ENCODE measurements at places on chromosomes 2 and 18.

DNA sequence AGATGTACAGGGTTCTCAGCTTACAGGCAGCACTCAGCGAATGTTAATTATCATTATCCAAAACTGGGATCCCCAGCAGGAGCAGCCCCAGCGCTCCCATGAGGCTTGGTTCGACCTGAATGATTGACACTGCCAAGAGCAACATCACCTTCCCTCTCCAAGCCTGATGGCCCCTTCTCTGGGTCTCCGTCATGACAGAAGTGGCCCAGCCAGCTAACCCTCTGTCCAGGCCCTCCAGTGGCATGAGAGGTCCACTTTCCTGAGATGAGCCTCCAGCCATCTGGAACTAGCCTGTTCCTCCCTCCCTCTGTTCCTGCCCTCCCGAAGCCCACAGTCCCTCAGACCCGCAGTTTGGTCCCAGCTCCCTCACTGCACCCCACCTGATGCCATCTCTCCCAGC lies 97.0 kb upstream of the RAB6C start:
- no peak overlapping the region for H3K4me3 ChIP-seq
- peaks cover 2% of the 10 kb centered on the region for H3K27me3 ChIP-seq
- H3K27ac ChIP-seq = no peak overlapping the region
- no peaks in the 10 kb centered on the region for H3K4me1 ChIP-seq

DNA sequence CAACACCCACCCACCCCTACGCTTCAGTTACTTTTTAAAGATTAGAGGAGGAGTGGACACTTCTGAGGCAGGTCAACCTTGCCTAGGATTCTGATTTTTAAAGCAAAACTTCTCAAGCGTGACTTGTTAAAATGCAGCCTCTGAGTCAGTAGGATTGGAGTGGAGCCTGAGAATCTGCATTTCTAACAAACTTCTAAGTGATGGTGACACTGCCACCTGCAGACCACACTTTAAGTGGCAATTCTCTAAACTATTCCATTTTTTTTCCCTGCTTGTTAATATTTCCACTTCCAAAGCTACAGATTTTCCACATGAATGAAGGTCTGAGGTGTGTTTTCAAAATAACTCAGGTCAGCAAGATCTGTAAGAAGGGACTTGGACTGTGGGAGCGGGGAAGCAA lies 171.1 kb upstream of the CCDC150 start:
- no peak overlapping the region for H3K27ac ChIP-seq
- H3K27me3 ChIP-seq = peaks cover 9% of the 10 kb centered on the region
- DNase-seq = no peak
- no peak overlapping the region for H3K4me3 ChIP-seq
- H3K36me3 ChIP-seq = no peaks in the 10 kb centered on the region
- H3K4me1 ChIP-seq = no peaks in the 10 kb centered on the region

- H3K27ac ChIP-seq = no peak overlapping the region
- no peaks in the 10 kb centered on the region for H3K27me3 ChIP-seq
- no peak for DNase-seq
- H3K4me1 ChIP-seq = no peaks in the 10 kb centered on the region
- H3K36me3 ChIP-seq = no peaks in the 10 kb centered on the region
These were observed 1028.4 kb upstream of the PIK3C3 start for GRCh38 chr18:40926679-40927078.

- H3K27me3 ChIP-seq = no peaks in the 10 kb centered on the region
- no peaks in the 10 kb centered on the region for H3K36me3 ChIP-seq
- DNase-seq = no peak
- H3K27ac ChIP-seq = no peak overlapping the region
- H3K4me3 ChIP-seq = no peak overlapping the region
These were observed 402.5 kb downstream of the STK39 start for GRCh38 chr2:167844714-167845530.

- H3K36me3 ChIP-seq = no peaks in the 10 kb centered on the region
- peak; percentile 25 for DNase-seq
- peaks cover 7% of the 10 kb centered on the region for H3K27me3 ChIP-seq
These were observed 34.9 kb upstream of the ATP8B1 start for GRCh38 chr18:57837917-57838548.

DNA sequence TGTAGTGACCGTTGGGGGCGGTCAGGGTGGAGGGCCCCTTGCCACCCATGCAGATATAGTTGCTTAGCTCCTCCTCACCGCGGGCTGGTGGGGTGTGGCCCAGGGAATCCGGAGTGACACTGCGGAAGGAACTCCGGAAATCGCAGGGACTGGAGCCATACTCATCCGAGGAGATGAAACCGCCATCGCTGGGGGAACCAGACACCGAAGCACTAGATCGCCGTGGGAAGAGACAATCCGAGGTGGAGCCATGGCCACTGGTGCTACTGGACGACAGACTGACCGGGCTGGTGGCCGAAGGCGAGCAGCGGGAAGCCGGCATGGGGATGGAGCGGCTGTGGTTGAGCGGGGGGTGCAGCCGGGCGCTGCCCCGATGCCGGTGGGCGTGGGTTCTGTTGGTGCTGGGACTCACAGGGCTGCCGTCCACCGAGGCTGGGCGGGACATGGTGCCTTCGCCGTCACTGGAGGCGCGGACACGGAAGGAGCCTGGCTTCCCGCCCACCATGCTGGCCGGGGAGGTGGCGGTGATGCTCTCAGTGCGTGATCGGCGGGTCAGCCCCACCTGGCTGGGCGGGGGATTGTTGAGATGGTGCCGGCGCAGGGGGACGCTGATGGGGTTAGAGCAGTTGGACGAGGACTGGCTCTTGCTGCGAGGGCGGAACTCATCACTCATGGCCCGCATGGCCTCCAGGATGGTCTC lies 2.2 kb downstream of the IRS1 start:
- peak overlapping the region; percentile 85 for H3K4me3 ChIP-seq
- H3K4me1 ChIP-seq = peaks cover 70% of the 10 kb centered on the region
- peaks cover 3% of the 10 kb centered on the region for H3K27me3 ChIP-seq
- peaks cover 18% of the 10 kb centered on the region for H3K36me3 ChIP-seq
- peak; percentile 21 for DNase-seq
- H3K27ac ChIP-seq = no peak overlapping the region

DNA sequence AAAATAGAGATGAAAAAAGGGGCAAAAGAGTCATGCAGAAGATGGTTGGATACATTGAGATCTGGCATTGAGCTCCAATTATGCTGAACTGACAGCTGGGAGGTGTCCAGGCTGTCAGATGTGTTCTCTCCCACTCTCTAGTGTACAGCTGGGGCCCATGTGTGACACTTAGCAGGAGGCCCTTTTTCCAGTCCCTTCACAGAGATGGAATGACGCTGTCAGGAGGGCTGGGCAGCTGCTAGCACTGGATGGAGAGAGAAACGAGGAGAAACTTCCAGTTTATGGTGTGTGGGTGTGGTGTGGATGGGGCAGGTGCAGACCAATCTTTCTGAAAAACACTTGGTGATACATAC lies 437.7 kb upstream of the HS6ST1 start:
- H3K36me3 ChIP-seq = no peaks in the 10 kb centered on the region
- H3K27ac ChIP-seq = no peak overlapping the region
- H3K4me1 ChIP-seq = peaks cover 15% of the 10 kb centered on the region
- DNase-seq = no peak
- H3K4me3 ChIP-seq = no peak overlapping the region
- peaks cover 10% of the 10 kb centered on the region for H3K27me3 ChIP-seq

DNA sequence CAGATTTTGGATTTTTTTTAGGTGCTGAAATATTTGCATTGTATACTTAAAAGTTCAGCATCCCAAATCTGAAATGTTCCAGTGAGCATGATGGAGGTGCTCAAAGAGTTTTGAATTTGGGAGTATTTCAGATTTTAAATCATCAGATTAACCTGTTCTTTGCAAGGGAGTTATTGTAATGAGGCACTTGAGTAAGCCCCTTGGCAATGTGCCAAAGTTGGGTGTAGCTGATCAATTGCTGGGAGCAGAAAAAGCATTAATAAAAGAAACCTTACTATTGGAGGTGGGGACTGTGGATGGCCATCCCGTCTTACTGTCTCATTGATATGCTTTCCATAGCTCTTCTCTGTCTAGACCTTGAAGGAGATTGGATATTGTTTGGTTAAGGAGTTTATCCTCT lies 28.3 kb downstream of the MALT1 start:
- DNase-seq = no peak
- peaks cover 28% of the 10 kb centered on the region for H3K4me1 ChIP-seq
- no peaks in the 10 kb centered on the region for H3K27me3 ChIP-seq
- H3K4me3 ChIP-seq = no peak overlapping the region
- H3K27ac ChIP-seq = no peak overlapping the region

- H3K27me3 ChIP-seq = no peaks in the 10 kb centered on the region
- no peak overlapping the region for H3K4me3 ChIP-seq
- no peak overlapping the region for H3K27ac ChIP-seq
- H3K36me3 ChIP-seq = no peaks in the 10 kb centered on the region
- DNase-seq = no peak
These were observed 379.0 kb upstream of the RND3 start for GRCh38 chr2:150866431-150866830.

- no peak for DNase-seq
- no peak overlapping the region for H3K4me3 ChIP-seq
- H3K36me3 ChIP-seq = peaks cover 5% of the 10 kb centered on the region
- no peaks in the 10 kb centered on the region for H3K27me3 ChIP-seq
- no peak overlapping the region for H3K27ac ChIP-seq
These were observed 66.8 kb downstream of the EPB41L5 start for GRCh38 chr2:120079647-120080046.

DNA sequence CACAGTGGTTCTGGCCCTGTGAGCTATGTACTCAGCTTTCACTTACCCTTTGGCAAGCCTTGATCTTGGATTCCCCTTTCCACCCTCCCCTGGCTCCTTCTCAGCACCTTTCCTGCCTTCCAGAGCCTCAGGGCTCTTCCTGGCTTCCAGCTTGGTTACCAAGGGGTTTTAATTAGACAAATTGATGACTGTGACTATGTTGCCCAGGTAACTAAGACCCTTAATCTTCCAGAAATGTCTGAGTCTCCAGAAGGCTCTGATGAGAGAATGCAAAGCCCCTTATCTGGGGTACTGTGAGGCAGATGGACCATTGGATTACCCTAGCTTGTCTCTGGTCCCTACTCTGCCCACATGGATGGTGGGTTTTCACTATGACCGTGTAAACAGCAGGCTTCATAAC lies 174.2 kb downstream of the LOXHD1 start:
- no peaks in the 10 kb centered on the region for H3K4me1 ChIP-seq
- peaks cover 4% of the 10 kb centered on the region for H3K27me3 ChIP-seq
- no peak for DNase-seq
- H3K36me3 ChIP-seq = no peaks in the 10 kb centered on the region

GRCh38 chr2:26235089-26235488 lies 9.3 kb downstream of the HADHA start:
- peaks cover 36% of the 10 kb centered on the region for H3K36me3 ChIP-seq
- H3K27me3 ChIP-seq = no peaks in the 10 kb centered on the region
- no peak overlapping the region for H3K27ac ChIP-seq
- H3K4me1 ChIP-seq = peaks cover under 1% of the 10 kb centered on the region
- no peak for DNase-seq
- no peak overlapping the region for H3K4me3 ChIP-seq

DNA sequence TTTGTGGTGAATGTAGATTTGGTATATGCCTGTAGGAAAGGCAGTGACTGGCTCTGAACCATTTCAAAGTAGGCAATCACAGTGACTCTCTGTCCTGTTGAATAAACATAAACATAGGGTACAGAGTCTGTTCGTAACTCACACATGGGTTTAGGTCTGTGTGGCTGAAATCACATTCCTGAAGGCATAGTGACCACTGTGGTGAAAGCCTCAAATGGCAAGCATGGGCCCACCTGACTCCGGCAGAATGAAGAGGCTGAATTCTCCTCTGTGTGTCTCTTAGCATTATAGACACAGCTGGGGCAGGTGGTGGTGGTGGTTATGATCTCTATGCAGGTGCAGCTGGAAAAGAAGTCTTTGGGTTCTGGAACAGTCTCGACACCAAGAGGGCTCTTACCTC lies 61.2 kb downstream of the ITGA6 start:
- H3K27me3 ChIP-seq = no peaks in the 10 kb centered on the region
- no peak overlapping the region for H3K4me3 ChIP-seq
- H3K36me3 ChIP-seq = peaks cover 83% of the 10 kb centered on the region

DNA sequence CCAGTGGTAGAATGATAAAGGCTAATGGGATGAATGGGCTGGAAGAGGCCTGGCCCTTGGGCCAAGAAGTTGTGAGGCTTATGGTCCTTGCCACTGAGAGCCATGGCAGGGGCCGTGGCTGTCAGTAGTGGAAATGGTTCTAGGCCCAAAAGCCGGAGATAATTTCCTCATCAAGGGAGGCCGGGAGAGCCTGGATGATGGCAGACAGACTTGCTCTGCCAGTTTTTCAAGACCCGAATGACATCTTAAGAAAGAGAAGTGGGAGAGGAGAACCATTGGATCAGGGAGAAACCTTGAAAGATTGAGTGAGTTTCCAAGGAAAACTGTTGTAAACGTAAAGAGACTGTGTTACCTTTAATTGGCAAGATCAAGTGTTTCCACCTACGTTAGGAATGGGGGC lies 46.3 kb upstream of the VPS54 start:
- DNase-seq = no peak
- peaks cover 26% of the 10 kb centered on the region for H3K4me1 ChIP-seq
- H3K4me3 ChIP-seq = no peak overlapping the region

DNA sequence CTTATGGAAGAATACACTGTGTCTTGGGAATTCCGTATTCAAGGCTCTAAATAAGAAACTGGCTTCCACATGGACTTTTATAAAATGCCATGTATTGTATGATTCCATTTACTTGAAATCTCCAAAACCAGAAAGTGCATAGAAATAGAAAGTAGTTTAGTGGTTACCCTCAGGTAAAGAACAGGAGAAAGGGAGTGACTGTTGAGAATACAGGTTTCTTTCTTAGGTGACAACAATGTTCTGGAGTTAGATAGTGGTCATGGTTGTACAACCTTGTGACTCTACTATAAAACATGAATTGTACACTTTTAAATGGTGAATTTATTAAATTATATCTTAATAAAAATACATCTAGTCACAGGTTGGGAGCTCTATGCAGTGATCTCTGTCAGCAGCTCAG lies 481.8 kb downstream of the SPAG16 start:
- no peaks in the 10 kb centered on the region for H3K4me1 ChIP-seq
- H3K27ac ChIP-seq = no peak overlapping the region
- H3K36me3 ChIP-seq = no peaks in the 10 kb centered on the region
- no peaks in the 10 kb centered on the region for H3K27me3 ChIP-seq
- H3K4me3 ChIP-seq = no peak overlapping the region

GRCh38 chr2:152500772-152501171 lies 165.8 kb downstream of the FMNL2 start:
- H3K36me3 ChIP-seq = no peaks in the 10 kb centered on the region
- H3K4me1 ChIP-seq = no peaks in the 10 kb centered on the region
- H3K27me3 ChIP-seq = peaks cover 4% of the 10 kb centered on the region
- no peak overlapping the region for H3K27ac ChIP-seq
- no peak overlapping the region for H3K4me3 ChIP-seq

DNA sequence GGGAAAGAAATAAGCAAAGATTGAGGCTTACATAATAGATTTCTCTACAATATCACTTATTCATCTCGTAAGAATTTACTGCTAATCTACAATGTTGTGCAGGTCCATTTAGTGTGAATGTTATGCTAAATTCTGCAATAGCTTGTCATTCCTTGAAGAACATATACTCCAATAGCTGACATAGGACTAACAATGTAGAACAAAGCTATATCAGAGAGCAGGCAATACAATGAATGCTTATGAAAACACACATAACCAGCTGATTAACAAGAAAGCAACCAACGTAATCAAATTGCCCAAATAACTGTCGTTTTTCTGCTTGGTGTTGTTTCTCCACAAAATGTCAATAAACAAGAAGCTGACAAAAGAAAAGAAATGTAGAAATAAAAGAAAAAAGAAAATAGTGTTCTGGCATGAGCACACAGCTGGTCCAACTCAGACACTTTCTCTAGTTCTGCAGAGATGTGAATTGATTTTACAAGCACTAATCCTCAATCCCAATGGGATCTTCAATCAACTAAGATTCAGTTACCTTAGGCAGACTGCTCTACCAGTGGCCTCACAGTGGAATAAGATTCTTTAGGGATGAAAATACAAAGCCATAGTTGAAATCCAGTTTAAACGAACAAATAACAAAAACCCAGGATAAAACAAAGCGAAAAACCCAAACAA lies 1024.7 kb upstream of the PIK3C3 start:
- no peak overlapping the region for H3K4me3 ChIP-seq
- DNase-seq = no peak
- no peaks in the 10 kb centered on the region for H3K4me1 ChIP-seq
- no peaks in the 10 kb centered on the region for H3K27me3 ChIP-seq
- H3K27ac ChIP-seq = no peak overlapping the region
- H3K36me3 ChIP-seq = no peaks in the 10 kb centered on the region
